ENCODE measurements at places on chromosomes 7 and 10. TPM values are rescaled to one million over a fixed set of nuclear protein-coding genes. Genes with fewer than 3 reads are reported as not detected.

GRCh38 chr10:44067432-44067831 lies 317.5 kb downstream of the CXCL12 start:
- no peaks in the 10 kb centered on the region for H3K27me3 ChIP-seq
- peaks cover 10% of the 10 kb centered on the region for H3K4me1 ChIP-seq
- H3K27ac ChIP-seq = no peak overlapping the region
- no peak for DNase-seq

GRCh38 chr10:29559996-29560395 lies 74.8 kb downstream of the SVIL start:
- peak overlapping the region; percentile 50 for H3K27ac ChIP-seq
- peaks cover 17% of the 10 kb centered on the region for H3K36me3 ChIP-seq
- peaks cover 25% of the 10 kb centered on the region for H3K4me1 ChIP-seq
- no peak for DNase-seq

GRCh38 chr7:107968449-107968848 lies 34.5 kb downstream of the LAMB1 start:
- peaks cover 44% of the 10 kb centered on the region for H3K4me1 ChIP-seq
- no peaks in the 10 kb centered on the region for H3K27me3 ChIP-seq
- no peak overlapping the region for H3K4me3 ChIP-seq
- peaks cover 42% of the 10 kb centered on the region for H3K36me3 ChIP-seq
- no peak for DNase-seq
- peak overlapping the region; percentile 67 for H3K27ac ChIP-seq

- no peaks in the 10 kb centered on the region for H3K4me1 ChIP-seq
- no peak overlapping the region for H3K27ac ChIP-seq
- no peak overlapping the region for H3K4me3 ChIP-seq
- DNase-seq = no peak
- no peaks in the 10 kb centered on the region for H3K27me3 ChIP-seq
- H3K36me3 ChIP-seq = no peaks in the 10 kb centered on the region
Measured at GRCh38 chr10:121088524-121088923, 237.4 kb downstream of the WDR11 start.

- no peak overlapping the region for H3K4me3 ChIP-seq
- no peaks in the 10 kb centered on the region for H3K27me3 ChIP-seq
- no peaks in the 10 kb centered on the region for H3K4me1 ChIP-seq
- DNase-seq = no peak
Measured at GRCh38 chr10:3339531-3339950, 167.0 kb upstream of the PITRM1 start.

- H3K27me3 ChIP-seq = no peaks in the 10 kb centered on the region
- H3K4me3 ChIP-seq = peak overlapping the region; percentile 87
- no peak for DNase-seq
- peaks cover 4% of the 10 kb centered on the region for H3K4me1 ChIP-seq
- H3K36me3 ChIP-seq = no peaks in the 10 kb centered on the region
Measured at GRCh38 chr10:14953424-14954000, 384 bp downstream of the DCLRE1C start.

- no peak for DNase-seq
- H3K27me3 ChIP-seq = peaks cover 3% of the 10 kb centered on the region
- no peaks in the 10 kb centered on the region for H3K4me1 ChIP-seq
Measured at GRCh38 chr7:1419310-1419634, 40.0 kb downstream of the MICALL2 start.

DNA sequence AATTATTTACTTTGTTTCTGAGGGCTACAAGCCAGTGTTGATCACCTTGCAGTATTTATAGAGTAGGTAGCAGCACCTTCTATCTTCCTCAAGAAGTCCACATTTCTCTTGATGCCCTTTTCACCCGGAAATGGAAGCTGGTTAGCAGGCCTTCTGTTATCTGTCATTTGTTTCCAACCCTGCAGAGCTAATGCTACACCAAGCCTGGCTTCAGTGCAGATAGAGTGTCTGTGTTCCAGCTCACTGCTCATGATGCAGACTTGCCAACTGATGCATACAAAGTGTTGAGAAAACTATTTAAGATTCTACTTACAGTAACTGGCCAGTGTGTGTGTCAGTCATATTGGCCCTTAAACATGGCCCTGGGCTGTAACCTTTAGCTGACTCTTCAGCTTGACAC lies 301.0 kb downstream of the LHFPL3 start:
- no peaks in the 10 kb centered on the region for H3K27me3 ChIP-seq
- no peaks in the 10 kb centered on the region for H3K4me1 ChIP-seq
- H3K36me3 ChIP-seq = no peaks in the 10 kb centered on the region
- DNase-seq = no peak
- H3K4me3 ChIP-seq = no peak overlapping the region

GRCh38 chr7:134028853-134029252 lies 98.3 kb upstream of the LRGUK start:
- no peaks in the 10 kb centered on the region for H3K36me3 ChIP-seq
- no peak for DNase-seq
- no peak overlapping the region for H3K4me3 ChIP-seq

- DNase-seq = no peak
- H3K36me3 ChIP-seq = no peaks in the 10 kb centered on the region
- no peak overlapping the region for H3K4me3 ChIP-seq
- no peaks in the 10 kb centered on the region for H3K27me3 ChIP-seq
- H3K27ac ChIP-seq = no peak overlapping the region
Measured at GRCh38 chr7:156063241-156063810, 251.1 kb upstream of the SHH start.

DNA sequence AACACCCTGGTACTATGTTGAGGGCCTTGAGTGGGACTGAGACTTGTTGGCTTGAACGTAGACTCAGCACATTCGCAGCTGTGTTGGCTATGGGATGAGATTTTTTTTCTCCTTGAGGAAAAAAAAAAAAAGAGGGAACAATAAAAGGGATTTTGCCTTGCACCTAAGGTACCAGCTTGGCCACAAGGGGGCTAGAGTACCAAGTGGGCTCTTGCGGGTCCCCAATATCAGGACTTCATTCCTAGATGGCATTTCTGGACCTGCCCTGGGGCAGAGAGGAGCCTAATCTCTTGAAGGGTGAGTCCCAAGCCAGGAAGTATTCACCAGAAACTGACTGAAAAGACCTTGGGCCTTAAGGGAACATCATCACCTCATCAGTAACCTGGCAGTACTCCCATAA lies 1083.6 kb upstream of the PHF14 start:
- H3K4me3 ChIP-seq = no peak overlapping the region
- H3K36me3 ChIP-seq = no peaks in the 10 kb centered on the region
- H3K27ac ChIP-seq = no peak overlapping the region
- no peaks in the 10 kb centered on the region for H3K4me1 ChIP-seq

DNA sequence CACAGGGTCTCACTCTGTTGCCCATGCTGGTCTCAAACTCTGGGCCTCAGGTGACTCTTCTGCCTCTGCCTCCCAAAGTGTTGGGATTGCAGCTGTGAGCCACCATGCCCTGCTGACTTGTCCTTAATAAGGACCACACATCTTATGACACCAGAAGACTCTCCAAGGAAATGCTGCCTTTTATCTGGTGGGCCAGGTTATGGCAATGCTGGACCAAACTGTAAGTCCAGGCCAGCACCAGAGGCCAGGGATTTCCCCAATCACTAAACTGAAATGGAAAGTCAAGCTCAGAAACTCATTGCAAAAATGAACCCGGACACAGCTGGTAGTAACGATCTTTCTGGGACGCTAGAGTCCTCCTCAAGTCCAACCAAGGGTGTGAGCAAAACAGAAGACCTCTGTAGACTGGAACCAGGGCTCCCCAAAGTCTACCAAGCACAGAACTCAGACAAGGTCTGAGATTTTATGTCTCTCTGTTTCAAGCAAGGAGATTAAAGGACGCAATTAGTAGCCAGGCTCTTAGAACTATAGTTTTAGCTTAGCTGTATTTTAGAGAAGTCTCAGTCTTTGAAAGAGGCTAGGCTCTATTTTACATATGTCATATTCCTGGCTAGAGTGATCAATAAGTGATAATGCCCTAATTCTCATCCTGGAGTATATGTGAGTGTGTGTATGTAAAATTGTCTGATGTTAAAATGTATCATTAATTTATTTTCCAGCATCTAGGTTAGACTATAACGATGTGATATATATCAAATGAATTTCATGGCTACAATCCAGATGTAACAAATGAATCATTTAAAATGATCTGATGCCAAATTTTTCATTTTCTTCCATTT lies 74.0 kb upstream of the ITGB1 start:
- no peak overlapping the region for H3K4me3 ChIP-seq
- no peaks in the 10 kb centered on the region for H3K27me3 ChIP-seq
- DNase-seq = no peak
- peak overlapping the region; percentile 3 for H3K27ac ChIP-seq

GRCh38 chr10:104337521-104337984 lies 712 bp downstream of the ITPRIP start:
- H3K27ac ChIP-seq = peak overlapping the region; percentile 92
- H3K4me3 ChIP-seq = peak overlapping the region; percentile 86
- H3K36me3 ChIP-seq = no peaks in the 10 kb centered on the region
- no peak for DNase-seq
- peaks cover 45% of the 10 kb centered on the region for H3K4me1 ChIP-seq
- no peaks in the 10 kb centered on the region for H3K27me3 ChIP-seq

- no peak overlapping the region for H3K27ac ChIP-seq
- H3K4me3 ChIP-seq = no peak overlapping the region
- no peaks in the 10 kb centered on the region for H3K36me3 ChIP-seq
- H3K27me3 ChIP-seq = no peaks in the 10 kb centered on the region
- H3K4me1 ChIP-seq = no peaks in the 10 kb centered on the region
Measured at GRCh38 chr10:113806503-113806902, 47.4 kb downstream of the DCLRE1A start.

GRCh38 chr7:19522486-19522885 lies 186.4 kb downstream of the POLR1F start:
- H3K36me3 ChIP-seq = no peaks in the 10 kb centered on the region
- H3K27me3 ChIP-seq = no peaks in the 10 kb centered on the region
- no peak overlapping the region for H3K27ac ChIP-seq
- no peaks in the 10 kb centered on the region for H3K4me1 ChIP-seq
- no peak overlapping the region for H3K4me3 ChIP-seq

CRCP gene
- total RNA-seq = 129 TPM

ATRNL1 gene
- total RNA-seq = 15.4 TPM

CYP2W1 gene
- total RNA-seq = not detected

SEM1 gene
- 0.43 TPM for total RNA-seq

FAM131B gene
- 0.53 TPM for total RNA-seq

UNCX gene
- total RNA-seq = not detected

CACNB2 gene
- 0.96 TPM for total RNA-seq

Measured in ascending aorta (tissue), 2 donors.